ENCODE measurements at places on chromosomes 4 and X.
A peak's percentile ranks its signal among the peaks of the same experiment; 100 is the strongest.

GRCh38 chrX:53695946-53696549 lies 9.5 kb upstream of the HUWE1 start:
- DNase-seq, result no peak

- peak; percentile 7 for DNase-seq
These were observed 7.4 kb upstream of the RPS6KA3 start for GRCh38 chrX:20274121-20274520.

- no peak for DNase-seq
These were observed 95.9 kb upstream of the SCOC start for GRCh38 chr4:140277576-140277975.

- DNase-seq, result no peak
These were observed 573.0 kb downstream of the GABRG1 start for GRCh38 chr4:45550766-45551366.

GRCh38 chr4:41256131-41256739 lies 493 bp upstream of the UCHL1 start:
- peak; percentile 53 for DNase-seq

- no peak for DNase-seq
These were observed 5.9 kb upstream of the TBC1D1 start for GRCh38 chr4:37884855-37885487.

All from astrocyte of the hippocampus (primary cell).